Activated CD8-positive, alpha-beta T cell treated with anti-CD3 and anti-CD28 coated beads, Interleukin-2, amount 10 ng/mL, durations not matched to agents 7 days and 5 days (primary cell): ENCODE measurements at places on chromosomes 6 and 20.

DNA sequence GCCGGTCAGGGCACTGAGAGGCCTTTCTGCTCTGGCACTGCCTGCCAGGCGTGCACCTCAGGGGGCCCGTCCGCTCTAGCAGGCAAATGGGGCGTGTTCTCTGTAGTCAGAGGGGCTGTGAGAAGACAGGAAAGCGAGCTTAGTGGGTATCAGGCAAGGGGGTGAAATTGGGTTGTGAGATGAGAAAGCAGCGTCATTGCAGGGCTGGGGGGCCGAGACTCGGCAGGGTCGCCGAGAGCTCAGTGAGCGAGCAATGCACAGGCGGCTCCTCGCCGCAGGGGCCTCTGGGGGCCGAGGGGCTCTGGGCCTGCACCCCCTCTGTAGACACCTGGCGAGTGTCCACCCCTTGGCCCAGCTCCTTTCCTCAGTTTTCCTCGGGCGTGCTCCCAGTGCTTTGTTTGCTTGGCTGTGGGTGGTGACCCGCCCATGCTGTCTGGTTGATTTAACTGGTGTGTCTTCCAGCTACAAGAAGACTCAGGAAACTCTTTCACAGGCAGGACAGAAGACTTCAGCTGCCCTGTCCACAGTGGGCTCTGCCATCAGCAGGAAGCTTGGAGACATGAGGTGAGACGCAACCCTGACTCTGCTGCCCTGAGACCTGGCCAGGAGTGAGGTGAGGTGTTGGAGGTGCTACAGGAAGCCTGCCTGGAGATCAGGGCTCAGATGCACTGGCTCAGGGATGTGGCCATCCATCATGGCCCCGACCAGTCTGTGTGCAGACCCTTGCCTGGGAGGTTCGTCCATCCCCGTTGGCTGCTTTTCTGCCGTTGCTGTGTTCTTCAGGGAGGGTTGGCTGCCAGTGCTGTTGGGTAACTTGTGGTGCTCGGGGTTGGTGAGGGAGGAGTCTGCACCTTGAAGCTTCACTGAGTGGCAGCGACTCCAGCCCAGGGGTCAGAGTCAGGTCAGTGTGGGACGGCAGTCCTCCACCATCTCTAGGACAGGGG is 12.4 kb upstream of the DNAJC5 start:
- DNase-seq = no peak

DNA sequence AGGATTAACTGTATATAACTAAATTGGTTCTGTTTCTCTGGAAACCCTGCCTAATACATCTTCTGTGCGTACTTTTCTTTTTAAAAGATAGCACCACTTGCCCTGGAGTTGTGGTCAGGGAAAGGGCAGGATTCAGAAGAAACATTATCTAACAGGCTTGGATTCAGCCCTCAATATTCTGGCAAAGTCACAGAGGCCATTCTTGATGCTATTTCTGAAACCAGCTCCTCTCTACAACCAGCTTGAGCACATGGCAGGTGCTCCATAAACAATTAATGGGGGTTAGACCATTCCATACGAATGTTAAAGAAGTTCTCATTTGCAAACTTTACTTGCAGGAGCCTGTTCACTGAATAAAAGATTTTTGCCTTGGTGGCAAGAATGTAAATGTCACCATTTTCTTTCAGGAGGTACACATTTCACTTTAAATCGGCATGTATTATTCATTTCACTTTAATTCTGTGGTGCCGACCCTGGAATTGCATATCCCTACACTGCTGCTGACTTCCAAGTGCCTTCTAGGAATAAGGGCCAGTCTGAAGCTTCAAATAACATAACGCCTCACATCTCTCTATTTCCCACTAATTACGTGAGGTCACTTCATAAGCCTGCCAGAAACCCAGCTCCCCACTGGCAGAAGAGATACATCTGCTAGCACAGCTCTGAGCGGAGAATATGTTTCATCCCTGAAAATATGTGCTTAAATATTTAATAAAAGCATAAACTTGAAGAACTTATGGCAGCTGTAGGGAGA is 248.7 kb downstream of the ADGRG6 start:
- DNase-seq = no peak

GRCh38 chr6:167211881-167212712 is 54.3 kb upstream of the GPR31 start:
- no peak for DNase-seq

- no peak for DNase-seq
These were observed 42.6 kb upstream of the APCDD1L start for GRCh38 chr20:58557733-58558342.

DNA sequence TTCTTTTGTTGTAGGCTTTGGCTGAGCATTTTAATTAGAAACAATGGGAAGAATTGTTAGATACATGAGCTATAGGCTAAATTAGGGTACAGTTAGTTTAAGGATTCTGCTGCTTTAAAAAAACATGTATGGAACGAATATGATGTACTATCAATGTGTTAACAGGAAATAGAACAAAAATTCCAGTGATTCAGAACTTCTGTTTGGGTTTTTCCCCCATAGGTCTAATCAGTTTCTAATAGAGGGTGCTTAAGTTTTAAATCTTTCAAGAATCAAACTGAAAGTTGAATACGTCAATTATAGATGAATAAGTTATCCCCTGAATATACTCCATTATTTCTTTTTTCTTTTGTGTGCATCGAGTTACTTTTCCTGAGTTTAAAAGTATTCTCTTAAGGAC is 1.9 kb downstream of the TAB2 start:
- no peak for DNase-seq

DNA sequence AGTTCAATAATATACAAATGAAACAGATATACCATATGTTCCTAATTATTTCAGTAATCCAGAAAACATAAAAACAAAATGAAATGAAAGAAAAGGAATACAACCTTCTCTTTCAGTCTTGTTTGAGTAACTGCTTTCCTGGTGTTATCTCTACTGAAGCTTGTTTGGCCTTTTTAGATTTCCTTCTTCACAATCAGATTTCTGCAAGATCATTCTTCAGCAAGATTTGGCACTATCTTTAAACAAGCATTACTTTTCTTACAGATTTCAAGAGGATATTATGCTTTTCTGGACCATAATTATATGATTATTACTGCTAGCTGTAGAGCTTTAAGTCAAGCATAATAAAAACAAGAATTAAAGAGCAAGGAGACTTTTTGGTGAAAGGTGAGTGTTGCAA is 120.2 kb downstream of the MYB start:
- DNase-seq = no peak

GRCh38 chr6:67237277-67237676 is 1397.8 kb upstream of the ADGRB3 start:
- no peak for DNase-seq
